Activated CD4-positive, CD25-positive, alpha-beta regulatory T cell treated with anti-CD3 and anti-CD28 coated beads, Interleukin-2, amount 50 U/mL, for 72 hours (primary cell): ENCODE measurements at places on chromosomes 13 and 19.
A peak's percentile ranks its signal among the peaks of the same experiment; 100 is the strongest.

- DNase-seq = no peak
Observed at GRCh38 chr13:83692800-83693199, 189.5 kb downstream of the SLITRK1 start.

GRCh38 chr13:43335764-43336163, 312.4 kb downstream of the DNAJC15 start:
- DNase-seq = no peak

DNA sequence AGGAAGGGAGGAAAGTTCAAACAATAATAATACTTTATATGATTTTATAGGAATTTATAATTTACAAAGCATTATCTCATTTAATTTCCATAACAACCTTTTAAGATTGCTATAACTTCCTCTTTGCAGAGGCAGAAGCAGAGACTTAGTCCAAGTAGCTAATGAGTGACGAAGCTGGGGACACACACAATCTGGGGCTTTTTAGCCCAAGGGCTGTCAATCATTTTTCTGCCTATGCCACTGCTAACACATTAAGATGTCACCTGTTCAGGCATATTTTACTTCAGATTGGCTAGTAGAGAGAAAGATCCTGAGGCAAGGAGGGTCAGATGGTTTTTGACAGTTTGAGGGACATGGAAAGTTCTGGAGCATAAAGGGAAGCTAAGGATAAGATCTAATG, 12.6 kb downstream of the SCEL start:
- DNase-seq = no peak

DNA sequence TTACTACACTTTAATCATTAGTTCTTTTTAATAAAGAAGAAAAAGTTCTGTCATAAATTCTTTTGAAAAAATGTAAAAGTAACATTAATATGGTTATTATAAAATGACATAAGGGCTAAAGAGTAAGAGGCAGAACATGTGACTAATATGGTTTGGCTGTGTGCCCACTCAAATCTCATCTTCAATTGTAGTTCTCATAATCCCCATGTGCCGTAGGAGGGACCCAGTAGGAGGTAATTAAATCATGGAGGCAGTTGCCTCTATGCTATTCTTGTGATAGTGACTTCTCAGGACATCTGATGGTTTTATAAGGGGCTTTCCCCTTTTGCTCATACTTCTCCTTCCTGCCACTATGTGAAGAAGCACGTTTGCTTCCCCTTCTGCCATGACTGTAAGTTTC, 104.5 kb downstream of the UGGT2 start:
- DNase-seq = no peak

DNA sequence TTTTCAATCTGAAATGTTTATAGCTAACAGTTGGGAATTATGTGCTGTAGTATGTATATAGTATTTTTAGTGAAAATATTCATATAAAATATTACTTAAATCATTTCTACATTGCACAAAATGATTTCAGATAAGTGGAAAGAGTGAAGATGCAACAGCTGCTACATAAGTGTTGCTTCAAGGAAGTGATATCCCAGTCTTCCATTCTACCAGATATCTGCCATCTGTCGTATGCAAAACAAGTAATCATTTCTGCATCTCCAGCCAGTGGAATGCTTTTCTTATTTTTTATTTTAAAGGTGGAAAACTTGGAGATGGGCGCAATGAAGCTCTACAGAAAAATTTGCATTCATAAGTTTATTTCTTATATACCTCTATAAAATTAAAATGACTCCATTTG, 152.5 kb upstream of the MAB21L1 start:
- DNase-seq = no peak

- no peak for DNase-seq
Observed at GRCh38 chr13:94673851-94674250, 38.5 kb downstream of the SOX21 start.

GRCh38 chr19:49976496-49976895, 15.5 kb upstream of the SIGLEC11 start:
- DNase-seq = no peak

GRCh38 chr13:28326056-28326455, 168.9 kb downstream of the FLT1 start:
- no peak for DNase-seq

DNA sequence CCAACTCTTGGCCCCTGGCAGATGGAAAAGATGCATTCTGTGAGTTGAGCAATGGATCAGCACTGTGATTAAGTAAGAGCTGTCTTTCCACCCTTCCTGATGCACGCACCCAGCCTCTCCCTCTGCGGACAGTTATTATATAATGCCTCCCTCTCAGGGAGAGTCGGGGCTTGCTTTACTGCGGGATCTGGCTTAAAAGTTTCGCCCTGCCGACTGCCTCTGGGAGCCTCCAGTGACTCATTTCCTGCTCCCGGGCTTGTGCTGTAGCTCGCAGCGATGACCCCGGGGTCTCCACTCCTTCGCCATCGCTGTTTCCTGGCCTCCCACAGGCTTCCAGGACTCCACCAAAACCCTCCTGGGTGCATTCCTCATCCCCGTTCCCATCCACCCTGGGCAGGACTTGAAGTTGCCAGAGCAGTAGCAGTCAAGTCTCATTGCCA, 107.4 kb upstream of the SLC7A1 start:
- DNase-seq = no peak

DNA sequence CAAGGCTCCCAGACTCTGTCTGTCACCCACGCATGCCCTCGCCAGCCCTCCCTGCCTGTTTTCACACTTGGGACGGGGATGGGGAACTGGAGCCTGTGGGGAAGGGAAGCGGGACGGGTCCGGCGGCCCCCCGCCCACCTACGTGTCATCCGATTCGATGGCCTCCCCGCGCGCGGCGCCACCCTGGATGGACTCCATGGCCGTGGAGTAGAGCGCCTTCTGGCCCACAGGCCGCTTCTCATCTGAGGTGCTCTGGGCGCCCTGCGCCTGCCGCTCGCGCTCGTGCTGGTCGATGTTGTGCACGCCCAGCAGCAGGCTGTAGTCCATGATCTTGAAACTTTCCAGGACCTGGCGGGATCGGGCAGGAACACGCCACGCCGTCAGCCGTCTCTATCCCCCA, 25.1 kb upstream of the CACTIN start:
- no peak for DNase-seq

DNA sequence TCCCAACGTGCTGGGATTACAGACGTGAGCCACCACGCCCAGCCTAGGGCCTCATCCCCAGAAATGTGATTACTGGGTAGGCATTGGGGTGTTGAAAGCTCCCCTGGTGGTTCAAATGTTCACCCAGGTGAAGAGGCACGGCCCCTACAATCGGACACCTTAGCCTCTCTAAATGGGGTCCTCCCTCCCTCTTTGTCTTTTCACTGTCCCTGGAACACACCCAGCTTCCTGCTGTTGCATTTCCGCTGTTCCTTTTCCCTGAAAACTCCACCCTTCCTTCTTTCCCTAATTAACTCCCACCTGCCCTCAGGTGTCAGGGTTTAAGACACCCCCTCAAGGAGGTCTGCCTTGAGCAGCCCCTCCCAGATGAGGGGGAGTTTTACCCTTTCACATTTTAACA, 3.6 kb upstream of the PRODH2 start:
- DNase-seq = no peak

DNA sequence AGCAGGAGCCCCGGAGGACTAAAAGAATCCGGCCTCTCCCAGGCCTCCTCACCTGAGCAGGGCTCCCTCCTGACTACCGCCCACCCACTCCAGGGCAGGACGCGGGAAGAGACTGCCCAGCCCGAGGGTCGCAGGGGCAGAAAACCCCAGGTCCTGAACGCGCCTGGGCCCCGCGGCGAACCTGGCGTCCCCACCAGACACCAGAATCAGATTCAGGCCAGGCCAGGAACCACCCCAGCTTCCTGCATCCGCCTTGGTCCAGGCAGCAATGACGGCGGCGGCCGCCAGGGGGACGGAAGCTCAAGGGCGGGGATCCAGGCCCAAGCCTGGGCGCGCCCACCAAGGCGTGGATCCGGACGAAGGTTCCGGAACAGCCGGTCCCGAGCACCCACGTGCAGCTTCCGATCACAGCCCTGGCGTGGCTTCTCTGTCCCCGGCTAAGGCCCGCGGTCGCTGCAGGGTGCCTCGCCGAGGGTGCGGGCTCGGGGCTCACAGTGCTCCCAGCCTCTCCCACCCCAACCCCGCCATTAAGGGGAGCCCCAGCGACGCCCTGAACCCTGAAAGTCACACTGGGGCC, 3.6 kb downstream of the LGALS7 start:
- peak; percentile 97 for DNase-seq

- DNase-seq = no peak
Observed at GRCh38 chr13:75279834-75280369, 202.1 kb downstream of the TBC1D4 start.

- no peak for DNase-seq
Observed at GRCh38 chr19:41309180-41310032, 566 bp upstream of the CCDC97 start.

DNA sequence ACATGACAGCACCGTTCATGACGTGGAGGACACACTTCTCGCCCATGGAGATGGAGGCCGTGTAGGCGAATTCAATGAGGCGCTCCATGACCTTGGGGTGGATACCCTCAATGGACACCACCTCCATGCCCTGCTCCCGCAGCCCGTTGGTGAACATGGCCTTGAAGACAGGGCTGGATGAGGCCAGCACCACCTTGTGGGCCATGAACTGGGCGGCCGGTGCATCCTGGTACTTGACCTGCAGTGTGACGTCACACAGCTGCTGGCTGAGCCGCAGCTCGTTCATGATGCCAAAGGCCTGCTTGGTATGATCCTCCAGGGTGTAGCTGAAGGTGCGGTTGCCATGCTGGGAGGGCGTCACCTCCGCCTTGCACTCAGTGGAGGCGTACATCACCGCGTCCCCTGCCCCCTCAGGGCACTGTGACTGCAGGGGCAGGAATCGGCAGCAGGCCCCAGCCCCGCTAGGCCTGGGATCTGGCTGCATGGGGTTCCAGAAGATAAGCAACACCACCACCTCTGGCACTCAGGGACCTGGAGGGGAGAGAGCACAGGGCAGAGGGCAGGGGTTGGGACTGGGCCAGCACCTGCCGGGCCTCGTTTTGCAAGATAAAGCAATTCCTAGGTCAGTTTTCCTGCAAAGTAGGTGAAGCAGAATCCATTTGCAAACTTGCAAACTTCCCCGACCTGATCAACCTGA, 3.5 kb downstream of the KEAP1 start:
- no peak for DNase-seq

DNA sequence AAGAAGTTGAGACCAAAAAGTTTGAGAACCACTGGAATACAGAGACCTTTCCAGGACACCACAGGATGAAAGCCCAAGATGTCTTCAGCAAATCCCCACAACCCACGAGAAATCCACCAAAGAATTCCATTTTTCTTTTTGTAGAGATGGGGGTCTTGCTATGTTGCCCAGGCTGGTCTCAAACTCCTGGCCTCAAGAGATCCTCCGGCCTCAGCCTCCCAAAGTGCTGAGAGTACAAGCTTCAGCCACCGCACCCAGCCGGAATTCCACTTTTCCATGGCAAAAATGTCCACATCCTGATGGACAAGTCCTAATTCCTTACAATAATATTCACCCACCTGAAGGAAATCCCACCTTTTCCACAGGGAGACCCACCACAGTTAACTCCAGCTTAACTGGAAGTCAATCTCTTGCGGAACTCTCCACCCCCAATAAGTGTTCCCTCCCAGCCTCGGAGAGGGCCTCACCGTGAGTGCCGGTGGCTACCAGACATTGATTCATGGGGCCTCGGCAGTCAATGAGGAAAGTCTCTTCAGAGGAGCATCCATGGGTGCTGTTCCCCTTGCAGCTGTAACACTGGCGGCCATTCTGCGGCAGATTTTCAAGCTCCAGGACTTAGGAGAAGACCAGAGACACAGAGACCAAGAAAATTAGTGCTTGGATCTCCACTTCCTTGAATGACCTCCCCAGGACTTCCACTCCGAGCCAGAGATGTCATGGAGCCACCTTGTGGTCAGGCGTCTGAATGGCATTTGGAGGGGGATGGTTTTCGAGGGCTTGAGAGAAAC, 12.3 kb upstream of the CADM4 start:
- DNase-seq = no peak

DNA sequence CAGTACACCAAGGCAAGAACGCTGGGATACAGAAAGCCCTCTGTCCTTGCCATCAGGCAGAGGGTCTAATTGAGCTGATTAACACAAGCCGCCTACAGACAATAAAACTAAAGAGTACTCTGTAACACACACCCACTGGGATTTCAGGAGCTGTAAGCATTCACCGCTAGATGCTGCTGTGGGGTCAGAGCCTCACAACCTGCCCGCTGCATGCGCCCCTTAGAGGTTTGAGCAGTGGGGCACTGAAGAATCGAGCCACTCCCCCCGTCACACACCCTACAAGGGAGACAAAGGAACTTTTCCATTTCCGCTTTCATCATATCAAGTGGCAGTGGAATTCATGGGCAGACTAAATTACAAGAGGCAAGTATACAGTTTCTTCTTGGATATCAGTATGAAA, 1080.6 kb downstream of the PCDH17 start:
- no peak for DNase-seq

DNA sequence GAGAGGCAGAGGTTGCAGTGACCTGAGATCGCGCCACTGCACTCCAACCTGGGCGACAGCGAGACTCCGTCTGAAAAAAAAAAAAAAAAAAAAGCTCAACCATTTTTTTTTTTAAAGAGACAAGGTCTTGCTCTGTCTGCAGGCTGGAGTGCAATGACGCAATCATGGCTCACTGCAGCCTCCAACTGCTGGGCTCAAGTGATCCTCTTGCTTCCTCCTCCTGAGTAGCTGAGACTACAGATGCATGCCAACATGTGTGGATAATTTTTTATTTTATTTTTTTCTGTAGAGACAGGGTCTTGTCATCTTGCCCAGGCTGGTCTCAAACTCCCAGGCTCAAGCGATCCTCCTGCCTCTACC, 10.3 kb downstream of the EHD2 start:
- no peak for DNase-seq

- no peak for DNase-seq
Observed at GRCh38 chr19:55350620-55351315, 3.8 kb downstream of the COX6B2 start.

DNA sequence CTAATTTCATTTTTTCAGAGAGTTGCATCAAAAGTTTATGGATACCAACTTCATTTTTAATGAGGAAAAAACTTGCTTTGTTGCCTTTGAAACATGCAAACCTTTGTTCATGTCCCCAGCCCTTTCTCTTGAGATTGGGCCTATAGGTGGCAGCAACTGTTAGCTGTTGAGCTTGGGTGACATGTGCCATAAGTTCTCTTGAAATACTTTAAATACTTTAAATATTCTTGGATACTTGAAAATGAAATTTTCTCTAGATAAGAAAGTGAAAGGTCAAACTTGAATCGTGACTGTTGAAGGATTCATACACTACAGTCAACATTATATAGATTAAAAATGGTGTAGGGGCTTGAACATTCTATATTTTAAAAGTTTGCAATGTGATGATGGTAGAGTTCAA, 294.9 kb downstream of the NDFIP2 start:
- no peak for DNase-seq

DNA sequence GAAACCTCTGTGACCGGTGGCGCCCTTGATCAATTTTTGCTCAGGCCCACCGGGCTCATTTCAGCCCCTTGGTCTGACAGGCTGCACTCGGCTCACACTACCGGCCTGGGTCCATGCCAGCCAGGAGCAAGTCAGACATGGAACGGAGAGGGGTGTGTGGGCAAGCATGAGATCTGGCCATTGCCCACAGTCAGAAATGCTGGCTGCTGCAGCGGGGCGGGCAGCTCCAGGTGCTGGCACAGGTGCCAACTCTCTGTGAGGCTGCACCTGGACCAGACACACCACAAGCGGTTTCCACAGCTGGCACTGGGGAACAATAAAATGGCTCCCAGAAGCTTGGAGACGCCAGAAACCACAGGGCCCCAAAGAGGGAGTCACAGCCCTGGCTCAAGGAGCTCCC, 43.6 kb upstream of the LPAR6 start:
- no peak for DNase-seq
